ENCODE measurements at places on chromosomes 1 and 21. TPM values are rescaled to one million over a fixed set of nuclear protein-coding genes. Genes with fewer than 3 reads are reported as not detected.

The RIPPLY3 gene
- 0.55 TPM for total RNA-seq

The AIRE gene
- not detected for total RNA-seq

The UQCRHL gene
- total RNA-seq: 5.7 TPM

The TMEM51 gene
- 26.4 TPM for total RNA-seq

The MARK1 gene
- 0.13 TPM for total RNA-seq

The INAVA gene
- 37.8 TPM for total RNA-seq

The ICOSLG gene
- total RNA-seq: 4.8 TPM

The DNAJC28 gene
- total RNA-seq: 0.28 TPM

The CD101 gene
- 0.14 TPM for total RNA-seq

The FCAMR gene
- not detected for total RNA-seq

The CASQ1 gene
- not detected for total RNA-seq

The CFHR5 gene
- total RNA-seq: not detected

The ZMPSTE24 gene
- 43.6 TPM for total RNA-seq

The KPRP gene
- total RNA-seq: not detected

The SPATA21 gene
- total RNA-seq: 0.04 TPM

The HSD3B1 gene
- total RNA-seq: not detected

The ANGPTL1 gene
- not detected for total RNA-seq

The LCE1C gene
- total RNA-seq: not detected

The BTG2 gene
- 14.2 TPM for total RNA-seq

The ENAH gene
- 114 TPM for total RNA-seq

The SPRR2G gene
- total RNA-seq: not detected

The UMODL1 gene
- not detected for total RNA-seq

The HSPB7 gene
- total RNA-seq: 0.05 TPM

The CD1E gene
- not detected for total RNA-seq

The NUCKS1 gene
- total RNA-seq: 99.7 TPM

The CAMSAP2 gene
- total RNA-seq: 25.5 TPM

The EPHB2 gene
- 32.4 TPM for total RNA-seq

The ERG gene
- 0.09 TPM for total RNA-seq

The SLC6A17 gene
- total RNA-seq: 5.3 TPM

The KRTAP21-2 gene
- not detected for total RNA-seq

The OR6K3 gene
- total RNA-seq: not detected

The AMY1A gene
- not detected for total RNA-seq

The ANGPTL7 gene
- not detected for total RNA-seq

The CD34 gene
- not detected for total RNA-seq

The OBSCN gene
- total RNA-seq: 3.8 TPM

The PRR9 gene
- 0.10 TPM for total RNA-seq

The C8B gene
- not detected for total RNA-seq

The TFF3 gene
- total RNA-seq: not detected

The LYPLA2 gene
- total RNA-seq: 54.5 TPM

The RCSD1 gene
- total RNA-seq: 0.02 TPM

The ZNHIT6 gene
- 19.4 TPM for total RNA-seq

The KLHDC7A gene
- total RNA-seq: 1.1 TPM

The SLC44A3 gene
- total RNA-seq: 1.8 TPM

The UTS2 gene
- total RNA-seq: not detected

The TFB2M gene
- total RNA-seq: 36.4 TPM

The DMBX1 gene
- 0.87 TPM for total RNA-seq

The PLPPR4 gene
- total RNA-seq: not detected

The CYYR1 gene
- total RNA-seq: not detected

The APOBEC4 gene
- total RNA-seq: not detected

The GJB3 gene
- total RNA-seq: 16.9 TPM

The NKAIN1 gene
- 1.1 TPM for total RNA-seq
